Activated naive CD8-positive, alpha-beta T cell treated with anti-CD3 and anti-CD28 coated beads for 36 hours (primary cell): ENCODE measurements at places on chromosomes 16 and 17. TPM values are rescaled to one million over a fixed set of nuclear protein-coding genes. Genes with fewer than 3 reads are reported as not detected.

DNA sequence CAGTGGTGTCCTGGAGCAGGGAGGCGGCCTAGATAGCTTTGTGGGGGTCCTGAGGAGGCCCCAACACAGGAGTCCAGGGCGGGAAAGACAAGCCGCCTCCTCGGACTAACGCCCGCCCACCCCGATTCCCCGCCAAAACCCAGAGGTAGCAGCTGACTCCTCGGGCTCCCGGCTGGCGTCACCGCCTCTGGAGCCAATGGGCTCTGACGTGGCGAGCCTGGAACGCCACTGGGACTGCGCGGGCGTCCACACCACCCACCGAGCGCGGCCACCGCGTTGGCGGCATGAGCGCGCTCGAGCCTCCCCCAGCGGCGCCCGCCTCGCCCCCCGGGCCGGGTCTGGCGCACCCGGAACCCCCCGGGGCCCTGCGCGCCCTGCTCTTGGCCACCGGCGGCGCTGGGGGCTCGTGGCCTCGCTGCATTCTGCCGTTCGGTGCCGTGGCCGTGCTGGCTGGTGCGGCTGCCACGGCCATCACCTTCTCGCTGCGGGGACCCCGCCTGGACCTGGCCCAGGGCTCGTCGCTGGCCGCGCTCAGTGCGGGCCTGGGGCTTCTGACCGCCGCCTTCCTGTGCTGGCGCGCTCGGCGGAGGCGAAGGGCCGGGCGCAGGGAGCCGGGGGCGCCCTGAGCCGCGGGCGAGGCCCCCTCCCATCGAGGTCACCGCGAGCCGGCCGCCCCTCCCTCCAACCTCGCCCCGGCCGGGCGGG, 3.4 kb upstream of the NTN3 start:
- H3K27ac ChIP-seq = no peak overlapping the region
- H3K4me1 ChIP-seq = peaks cover 10% of the 10 kb centered on the region
- peaks cover 33% of the 10 kb centered on the region for H3K27me3 ChIP-seq

GRCh38 chr17:78359997-78360370, at the start of gene SOCS3:
TSS of gene SOCS3 (minus strand) at chr17:78360077. CDS start at chr17:78359095, 982 bp downstream.
- DNase-seq = peak; percentile 97
- peak within 1 kb of the TSS; percentile 82 for H3K4me3 ChIP-seq
- H3K27me3 ChIP-seq = peaks cover 17% of the 10 kb centered on the region
- H3K4me1 ChIP-seq = peaks cover 45% of the 10 kb centered on the region
- H3K36me3 ChIP-seq = peaks cover 21% of the 10 kb centered on the region
- peak within 1 kb of the TSS; percentile 87 for H3K27ac ChIP-seq

GRCh38 chr16:65773301-65773874, 593.1 kb upstream of the CDH5 start:
- no peak for DNase-seq
- H3K4me1 ChIP-seq = no peaks in the 10 kb centered on the region
- H3K36me3 ChIP-seq = no peaks in the 10 kb centered on the region
- no peak overlapping the region for H3K4me3 ChIP-seq

- peaks cover 7% of the 10 kb centered on the region for H3K4me1 ChIP-seq
- no peaks in the 10 kb centered on the region for H3K36me3 ChIP-seq
- peak overlapping the region; percentile 80 for H3K4me3 ChIP-seq
- peak; percentile 22 for DNase-seq
- H3K27me3 ChIP-seq = peaks cover 61% of the 10 kb centered on the region
Measured at GRCh38 chr16:81779536-81780320, 637 bp downstream of the PLCG2 start.

- H3K36me3 ChIP-seq = peaks cover 46% of the 10 kb centered on the region
- H3K4me3 ChIP-seq = no peak overlapping the region
- DNase-seq = no peak
- H3K27ac ChIP-seq = no peak overlapping the region
- H3K27me3 ChIP-seq = no peaks in the 10 kb centered on the region
Measured at GRCh38 chr17:28735242-28735722, 6.7 kb downstream of the NEK8 start.

DNA sequence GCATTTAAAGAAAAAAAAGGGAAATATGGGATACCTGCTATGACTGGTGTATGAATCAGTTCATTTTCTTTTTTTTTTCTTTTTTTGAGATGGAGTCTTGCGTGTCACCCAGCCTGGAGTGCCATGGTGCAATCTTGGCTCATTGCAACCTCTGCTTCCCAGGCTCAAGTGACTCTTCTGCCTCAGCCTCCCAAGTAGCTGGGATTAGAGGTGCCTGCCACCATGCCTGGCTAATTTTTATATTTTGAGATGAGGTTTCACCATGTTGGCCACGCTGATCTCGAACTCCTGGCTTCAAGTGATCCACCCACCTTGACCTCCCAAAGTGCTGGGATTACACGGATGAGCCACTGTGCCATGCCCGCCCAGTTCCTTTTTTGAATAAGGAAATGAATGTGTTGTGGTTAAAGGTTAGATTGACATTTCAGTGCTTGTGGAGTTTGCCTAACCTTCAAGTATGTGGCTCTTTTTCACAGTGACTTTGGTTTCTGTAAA, 7.7 kb downstream of the HAPSTR1 start:
- peaks cover 86% of the 10 kb centered on the region for H3K36me3 ChIP-seq
- DNase-seq = peak; percentile 29
- peak overlapping the region; percentile 69 for H3K27ac ChIP-seq

DNA sequence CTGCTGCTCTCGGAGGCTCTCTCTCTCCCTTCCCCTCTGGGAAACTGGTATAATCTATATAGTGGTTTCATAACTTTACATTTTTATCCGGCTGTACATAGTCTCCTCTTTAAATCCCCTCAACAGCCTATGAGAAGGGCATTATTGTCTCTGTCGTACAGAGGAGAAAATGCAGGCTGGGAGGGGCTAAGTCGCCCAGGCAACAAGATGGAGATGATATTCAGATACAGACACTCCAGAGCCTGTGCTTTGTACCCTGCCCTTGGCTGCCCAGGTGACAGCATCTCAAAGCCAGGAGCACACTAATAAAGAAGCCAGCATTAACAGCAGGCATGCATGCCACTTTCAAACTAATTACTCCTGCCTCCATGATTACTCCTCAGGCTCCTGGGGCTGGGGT, 4.7 kb upstream of the EIF1 start:
- no peak overlapping the region for H3K4me3 ChIP-seq
- peaks cover 18% of the 10 kb centered on the region for H3K4me1 ChIP-seq
- DNase-seq = no peak
- H3K27ac ChIP-seq = no peak overlapping the region
- H3K27me3 ChIP-seq = no peaks in the 10 kb centered on the region

- no peak overlapping the region for H3K27ac ChIP-seq
- H3K27me3 ChIP-seq = no peaks in the 10 kb centered on the region
- H3K36me3 ChIP-seq = peaks cover 2% of the 10 kb centered on the region
- no peak for DNase-seq
Measured at GRCh38 chr17:57685499-57686132, 59.5 kb downstream of the CCDC182 start.

- no peak overlapping the region for H3K27ac ChIP-seq
- peaks cover 24% of the 10 kb centered on the region for H3K36me3 ChIP-seq
- no peak for DNase-seq
- no peaks in the 10 kb centered on the region for H3K27me3 ChIP-seq
- H3K4me1 ChIP-seq = no peaks in the 10 kb centered on the region
Measured at GRCh38 chr17:45087504-45087975, 26.4 kb downstream of the NMT1 start.

DNA sequence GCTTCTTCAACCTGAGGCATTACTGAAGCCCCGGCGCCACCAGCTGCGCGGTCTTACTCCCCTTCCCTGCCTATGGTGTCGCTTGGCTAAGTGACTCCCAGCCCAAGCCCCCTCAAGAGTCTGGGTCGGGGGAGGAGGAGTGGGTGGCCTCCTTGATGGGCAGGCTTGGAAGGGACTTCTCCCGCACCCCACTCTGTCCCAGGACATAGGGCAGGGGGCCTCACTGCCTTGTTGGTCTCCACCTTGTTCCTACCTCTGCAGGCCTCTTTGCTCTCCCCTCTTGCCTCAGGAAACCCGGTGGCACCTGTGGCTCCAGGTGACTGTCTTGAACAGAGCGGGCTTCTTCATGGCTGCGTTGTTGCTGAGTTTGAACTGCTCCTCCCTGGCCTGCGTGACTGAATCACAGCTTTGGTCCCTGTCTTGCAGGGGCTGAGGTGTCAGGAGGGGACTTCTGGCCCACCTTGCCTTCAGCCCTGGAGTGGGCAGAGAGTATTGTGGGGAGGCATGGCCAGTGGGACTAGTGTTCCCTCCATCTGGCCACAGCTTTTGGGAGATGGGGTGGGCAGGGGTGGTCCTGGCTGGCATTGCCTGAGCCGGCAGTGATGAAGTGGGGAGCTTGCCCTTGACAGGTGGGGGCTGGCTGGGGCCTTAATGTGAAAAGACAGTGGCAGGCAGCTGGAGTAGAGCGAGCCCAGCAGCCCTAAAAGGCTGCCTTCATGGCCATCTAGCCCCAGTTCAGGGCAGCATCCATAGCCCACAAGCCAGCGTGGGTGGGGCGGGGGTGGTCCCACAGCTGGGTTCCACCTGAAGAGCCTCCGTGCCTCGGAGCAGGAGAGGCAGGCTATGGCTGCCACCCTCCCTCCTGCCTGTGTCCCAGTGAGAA, 7.3 kb downstream of the CBX2 start:
- no peak overlapping the region for H3K27ac ChIP-seq
- peaks cover 71% of the 10 kb centered on the region for H3K27me3 ChIP-seq
- DNase-seq = no peak
- H3K36me3 ChIP-seq = no peaks in the 10 kb centered on the region
- H3K4me1 ChIP-seq = peaks cover 13% of the 10 kb centered on the region
- H3K4me3 ChIP-seq = no peak overlapping the region

DNA sequence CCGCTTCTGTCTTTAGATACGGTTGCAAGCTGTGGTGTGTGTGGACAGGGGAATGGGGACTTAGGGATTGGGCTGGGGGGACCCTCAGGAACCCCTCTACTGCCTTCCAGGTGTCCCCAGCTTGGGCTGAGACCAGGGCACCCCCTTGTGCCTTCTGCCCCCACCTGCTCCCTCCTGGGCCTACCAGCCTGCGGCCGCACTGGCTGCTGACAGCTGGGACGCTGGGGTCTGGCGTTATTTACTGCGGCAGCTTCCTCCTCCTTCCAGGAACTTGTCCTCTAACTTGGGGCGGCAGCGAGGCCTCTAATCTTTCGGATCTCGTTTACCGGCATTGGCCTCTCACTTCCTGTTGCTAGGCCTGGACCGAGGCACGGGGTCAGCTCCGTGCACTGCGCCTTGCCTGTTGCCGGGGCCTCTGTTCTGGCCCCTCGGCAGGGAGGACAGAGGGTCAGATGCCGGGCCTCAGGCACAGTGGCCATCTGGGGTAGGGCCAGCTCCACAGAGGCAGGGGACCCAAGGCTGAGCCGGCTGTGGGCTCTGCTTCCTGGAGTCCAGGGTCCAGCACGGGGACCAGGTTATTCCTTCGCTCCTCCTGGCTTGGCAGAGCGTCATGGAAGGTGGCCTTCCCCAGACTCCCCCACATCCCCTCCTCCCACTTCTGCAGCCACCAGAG, 31.8 kb downstream of the TMEM235 start:
- peak overlapping the region; percentile 60 for H3K27ac ChIP-seq
- H3K27me3 ChIP-seq = no peaks in the 10 kb centered on the region
- no peak for DNase-seq
- no peak overlapping the region for H3K4me3 ChIP-seq
- peaks cover 14% of the 10 kb centered on the region for H3K4me1 ChIP-seq
- H3K36me3 ChIP-seq = no peaks in the 10 kb centered on the region

GRCh38 chr16:74083541-74083940, 213.1 kb upstream of the PSMD7 start:
- no peak for DNase-seq
- H3K27me3 ChIP-seq = no peaks in the 10 kb centered on the region
- H3K4me3 ChIP-seq = no peak overlapping the region
- peaks cover 3% of the 10 kb centered on the region for H3K4me1 ChIP-seq

GRCh38 chr16:88784074-88784855, 755 bp downstream of the PIEZO1 start:
- no peaks in the 10 kb centered on the region for H3K27me3 ChIP-seq
- H3K36me3 ChIP-seq = no peaks in the 10 kb centered on the region
- H3K4me1 ChIP-seq = peaks cover 38% of the 10 kb centered on the region
- H3K27ac ChIP-seq = peak overlapping the region; percentile 84

DNA sequence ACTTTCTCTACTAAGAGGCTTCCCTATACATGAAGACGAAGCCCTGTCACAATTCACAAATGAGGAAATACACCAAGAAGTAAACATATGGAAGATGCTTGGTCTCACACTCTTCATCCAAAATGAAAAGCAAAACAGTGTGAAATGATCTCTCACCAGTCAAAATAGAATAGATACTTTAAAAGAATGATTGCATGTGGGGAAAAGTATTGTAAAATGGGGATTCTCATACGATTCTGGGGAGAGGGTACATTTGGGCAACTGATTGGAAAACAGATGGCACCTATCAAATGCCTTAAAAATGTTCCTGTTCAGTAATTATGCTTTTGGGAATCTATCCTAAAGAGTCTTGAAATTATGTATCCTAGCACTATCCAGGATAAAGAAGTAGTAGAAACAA, 78.1 kb downstream of the ASIC2 start:
- no peak overlapping the region for H3K27ac ChIP-seq
- H3K4me1 ChIP-seq = no peaks in the 10 kb centered on the region
- no peak for DNase-seq
- no peaks in the 10 kb centered on the region for H3K36me3 ChIP-seq

DNA sequence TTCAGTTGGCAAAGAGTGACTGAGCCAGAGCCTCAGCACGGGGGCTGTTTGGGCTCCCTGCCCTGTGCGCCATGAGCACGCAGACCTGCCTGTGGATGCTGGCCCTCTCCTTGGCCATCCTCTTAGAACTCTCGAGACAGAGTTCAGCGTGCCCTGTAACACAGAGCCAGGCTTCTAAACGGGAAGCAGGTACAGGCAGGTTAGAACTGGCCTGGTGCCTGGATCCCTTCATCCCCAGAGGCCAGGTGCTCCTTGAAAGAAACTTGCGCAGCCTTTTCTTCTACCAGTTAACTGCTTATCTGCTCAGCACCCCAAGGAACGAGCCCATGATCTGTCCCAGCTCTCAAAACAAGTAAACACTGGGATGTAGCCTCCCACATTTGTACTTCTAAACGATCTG, 6.9 kb downstream of the CCNF start:
- no peak overlapping the region for H3K27ac ChIP-seq
- H3K4me3 ChIP-seq = no peak overlapping the region
- peaks cover 39% of the 10 kb centered on the region for H3K36me3 ChIP-seq

- H3K27ac ChIP-seq = no peak overlapping the region
- H3K4me1 ChIP-seq = peaks cover 8% of the 10 kb centered on the region
- H3K4me3 ChIP-seq = no peak overlapping the region
- peaks cover 31% of the 10 kb centered on the region for H3K36me3 ChIP-seq
- no peak for DNase-seq
Measured at GRCh38 chr17:56939869-56940484, 20.9 kb downstream of the COIL start.

Gene STH
- total RNA-seq = not detected

Gene TLCD3A
- total RNA-seq = 22.6 TPM

Gene GPR179
- total RNA-seq = 0.23 TPM

Gene GP2
- total RNA-seq = not detected

Gene TAOK2
- total RNA-seq = 24.9 TPM

Gene CFDP1
- total RNA-seq = 36.8 TPM

Gene IRF8
- 230 TPM for total RNA-seq

Gene NME3
- total RNA-seq = 24.9 TPM

Gene GNG13
- total RNA-seq = not detected

Gene TP53TG3C
- not detected for total RNA-seq

Gene SPN
- total RNA-seq = 122 TPM

Gene RASD1
- total RNA-seq = 0.48 TPM

Gene CCDC154
- 1.3 TPM for total RNA-seq

Gene CLEC18B
- 0.36 TPM for total RNA-seq

Gene TMEM235
- total RNA-seq = not detected

Gene IGFALS
- total RNA-seq = not detected

Gene IRX5
- not detected for total RNA-seq

Gene KCNH4
- total RNA-seq = 0.44 TPM
